D341Med (cell line): ENCODE measurements at places on chromosomes 4 and X.

DNA sequence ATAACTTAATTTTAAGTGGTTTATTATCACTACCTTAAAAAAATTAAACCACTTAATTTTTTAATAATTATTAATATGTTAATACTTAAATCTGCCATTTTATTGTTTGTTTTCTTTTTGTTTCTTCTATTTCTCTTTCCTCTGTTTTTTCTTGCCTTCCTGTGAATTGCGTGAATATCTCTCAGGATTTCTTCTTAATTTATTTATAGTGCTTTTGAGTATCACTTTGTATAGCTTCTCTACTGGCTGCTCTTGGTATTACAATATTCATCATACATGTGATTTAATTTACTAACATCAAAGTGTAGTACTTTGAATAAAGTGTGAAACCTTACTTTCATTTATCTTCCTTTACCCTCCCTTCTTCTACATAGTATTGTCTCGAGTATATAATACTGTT, 349.5 kb upstream of the CPXCR1 start:
- no peak for DNase-seq

DNA sequence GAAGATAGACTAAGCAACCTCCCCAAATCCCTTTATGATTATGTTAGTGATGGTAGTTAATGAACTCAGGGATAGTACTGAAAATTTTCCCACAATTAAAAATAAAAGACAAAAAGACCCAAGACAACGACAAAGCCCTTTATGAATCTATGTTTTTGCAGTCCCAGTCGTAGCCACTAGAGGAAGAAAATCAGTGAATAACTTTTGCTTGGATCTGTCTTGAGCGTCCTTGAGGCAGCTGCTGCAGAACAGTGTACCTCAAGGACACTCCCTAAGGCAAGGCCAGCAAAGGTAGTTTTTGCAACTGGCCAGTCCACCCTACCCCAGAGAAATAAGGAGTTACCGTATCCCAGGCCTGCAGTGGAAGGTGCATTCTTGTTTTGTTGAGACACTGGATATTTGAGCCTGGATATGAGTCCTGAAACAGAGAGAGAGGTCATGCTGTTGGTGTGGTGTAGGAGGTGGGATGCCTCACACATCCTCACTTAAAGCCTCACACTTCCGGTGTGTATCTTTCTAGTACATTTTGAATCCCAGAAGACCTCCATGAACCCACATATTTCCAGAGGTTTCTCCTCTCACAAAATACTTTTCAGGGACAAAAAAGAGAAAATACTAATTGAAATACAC, 8.7 kb upstream of the TIMM8A start:
- DNase-seq = peak; percentile 27

DNA sequence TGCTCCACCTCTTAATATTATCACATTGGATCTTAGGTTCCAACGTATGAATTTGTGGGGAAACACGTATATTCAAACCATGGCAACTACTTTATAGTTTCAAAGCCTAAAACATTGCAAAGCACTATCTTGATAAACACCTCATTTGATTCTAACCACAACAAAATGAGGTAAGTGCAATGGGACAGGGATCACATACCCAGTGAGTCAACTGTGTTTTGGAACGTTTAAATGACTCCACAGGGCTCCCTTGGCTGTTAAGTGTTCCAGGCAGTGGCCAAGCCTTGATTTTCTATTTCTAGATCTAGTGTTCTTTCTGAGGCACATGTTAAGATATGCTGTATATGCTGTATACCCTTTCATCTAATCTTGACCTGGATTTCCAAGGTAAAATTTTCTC, 54.5 kb upstream of the C1QTNF7 start:
- DNase-seq = no peak

DNA sequence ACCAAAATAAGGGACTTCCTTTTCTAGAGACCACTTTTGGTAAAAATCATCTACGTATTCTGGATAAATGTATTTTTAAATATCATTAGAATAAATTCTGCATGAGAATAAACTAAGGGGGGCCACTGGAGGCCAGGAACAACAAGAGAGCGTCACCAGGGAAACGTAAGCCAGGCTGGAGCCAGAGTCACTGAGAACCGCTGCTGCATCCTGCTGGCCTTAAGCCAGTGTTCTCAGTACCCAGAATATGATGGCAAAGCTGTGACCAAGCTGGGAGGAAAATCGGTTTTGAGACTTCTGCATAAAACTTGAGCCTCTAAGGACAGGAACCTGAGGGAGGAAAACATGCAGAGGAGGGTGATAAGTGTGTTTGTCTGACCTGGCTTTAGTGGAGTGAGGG, 63.0 kb upstream of the FAM9A start:
- DNase-seq = no peak

- DNase-seq = no peak
Observed at GRCh38 chr4:144705601-144706590, 59.9 kb downstream of the HHIP start.

DNA sequence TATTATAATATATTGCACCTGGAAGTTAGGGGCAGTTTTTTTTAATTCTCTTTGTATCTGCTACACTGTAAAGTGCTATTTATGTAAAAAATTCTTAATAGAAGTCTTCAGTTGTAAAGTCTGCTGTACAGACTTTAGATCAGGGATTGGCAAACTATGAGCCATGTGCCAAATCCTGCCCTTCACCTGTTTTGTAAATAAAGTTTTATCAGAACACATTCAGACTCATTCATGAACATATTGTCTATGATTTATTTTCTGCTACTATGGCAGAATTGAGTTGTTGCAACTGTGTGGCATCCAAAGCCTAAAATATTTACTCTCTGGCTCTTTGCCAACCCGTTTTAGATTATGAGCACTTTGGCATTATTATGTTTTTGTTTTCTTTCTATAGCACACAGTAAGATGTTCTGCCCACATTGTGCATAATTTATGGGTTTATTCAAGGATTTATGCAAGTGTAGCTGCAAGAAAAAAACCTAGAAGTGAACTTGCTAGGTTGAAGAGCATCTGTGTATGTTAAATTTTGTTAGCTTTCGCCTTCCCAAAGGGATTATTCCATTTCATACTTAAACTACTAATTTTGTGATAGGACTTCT, 56.9 kb downstream of the CLCN3 start:
- DNase-seq = no peak

- DNase-seq = no peak
Observed at GRCh38 chr4:8150152-8151090, 8.2 kb downstream of the ABLIM2 start.

DNA sequence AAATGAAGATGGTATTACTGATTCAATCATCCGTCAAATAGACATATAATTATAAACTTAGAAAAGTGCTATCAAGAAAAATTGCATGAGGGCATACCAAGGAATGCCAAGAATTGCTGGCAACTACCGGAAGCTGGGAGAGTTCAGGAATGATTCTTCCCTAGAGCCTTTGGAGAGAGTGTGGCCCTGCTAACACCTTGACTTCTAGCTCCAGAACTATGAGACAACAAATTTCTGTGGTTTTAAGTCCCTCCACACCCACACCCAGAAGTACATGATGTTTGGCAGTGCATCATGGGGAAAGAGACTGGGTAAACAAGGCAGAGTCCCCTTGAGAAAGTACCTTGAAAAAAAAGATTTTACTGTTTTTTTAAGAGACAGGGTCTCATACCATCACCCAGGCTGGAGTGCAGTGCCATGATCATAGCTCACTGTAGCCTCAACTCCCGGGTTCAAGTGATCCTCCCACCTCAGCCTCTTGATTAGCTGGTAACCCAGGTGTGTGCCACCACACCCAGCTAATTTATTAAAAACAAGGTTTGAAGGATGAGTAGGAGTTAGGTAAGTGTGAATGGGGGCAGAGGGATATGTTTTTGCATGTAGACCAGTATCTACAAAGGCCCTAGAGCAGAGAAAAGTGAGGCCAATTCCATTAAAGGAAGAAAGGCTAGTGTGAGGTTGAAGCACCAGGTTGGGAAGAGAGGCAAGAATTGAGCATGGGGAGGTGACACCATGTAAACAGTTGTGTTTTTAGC, 53.1 kb downstream of the GSX2 start:
- DNase-seq = no peak

GRCh38 chrX:51435101-51435500, 61.3 kb downstream of the NUDT11 start:
- no peak for DNase-seq

GRCh38 chrX:34848281-34848680, 94.3 kb upstream of the FAM47B start:
- no peak for DNase-seq

GRCh38 chr4:108204518-108204917, 35.8 kb upstream of the LEF1 start:
- no peak for DNase-seq

GRCh38 chr4:174658246-174658645, 136.0 kb upstream of the HPGD start:
- DNase-seq = no peak

DNA sequence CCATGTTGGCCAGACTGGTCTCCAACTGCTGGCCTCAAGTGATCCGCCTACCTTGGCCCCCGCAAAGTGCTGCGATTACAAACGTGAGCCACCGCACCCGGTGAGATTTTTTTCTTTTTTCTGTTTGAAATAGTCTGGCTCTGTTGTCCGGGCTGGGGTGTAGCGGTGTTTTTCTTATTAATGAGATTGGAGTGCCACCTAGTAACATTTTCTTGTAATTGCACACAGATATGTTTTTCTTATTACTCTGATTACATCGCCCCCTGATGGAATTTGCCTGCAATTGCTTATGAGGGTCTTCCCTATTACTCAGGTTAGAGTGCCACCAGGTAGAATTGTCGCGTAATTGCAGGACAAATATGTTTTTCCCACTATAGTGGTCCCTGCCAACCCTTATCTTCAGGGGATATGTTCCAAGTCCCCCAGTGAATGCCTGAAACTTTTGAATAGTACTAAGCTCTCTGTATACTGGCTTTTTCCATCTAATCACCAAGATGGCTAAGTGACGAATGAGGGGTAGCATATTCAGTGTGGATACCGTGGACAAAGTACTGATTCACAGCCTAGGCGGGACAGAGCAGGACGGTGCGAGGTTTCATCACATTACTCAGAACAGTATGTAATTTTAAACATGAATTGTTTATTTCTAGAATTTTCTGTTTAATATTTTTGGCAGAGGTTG, 8.6 kb upstream of the PDHA1 start:
- DNase-seq = peak; percentile 34

- DNase-seq = no peak
Observed at GRCh38 chr4:5972571-5972970, 45.7 kb downstream of the C4orf50 start.

DNA sequence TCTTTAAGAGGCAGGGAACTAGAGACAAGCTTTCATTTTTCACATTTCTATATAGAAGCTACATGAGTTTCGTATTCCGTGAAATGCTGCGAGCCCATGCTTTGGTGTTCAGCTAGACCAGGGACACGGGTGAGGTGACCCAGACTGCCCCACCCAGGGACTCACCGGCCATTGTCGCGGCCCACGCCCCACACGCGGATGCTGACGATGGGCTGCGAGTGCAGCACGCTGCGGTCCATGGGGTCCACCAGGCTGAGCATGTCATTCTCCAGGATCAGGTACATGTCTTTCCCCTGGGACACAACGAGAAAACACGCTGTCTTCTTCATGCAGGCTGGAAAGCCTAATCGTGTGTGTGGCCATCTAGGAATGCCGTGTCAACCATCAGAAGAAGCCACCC, 140.4 kb downstream of the NSUN7 start:
- DNase-seq = no peak

- no peak for DNase-seq
Observed at GRCh38 chrX:13334491-13334890, 14.6 kb upstream of the ATXN3L start.

DNA sequence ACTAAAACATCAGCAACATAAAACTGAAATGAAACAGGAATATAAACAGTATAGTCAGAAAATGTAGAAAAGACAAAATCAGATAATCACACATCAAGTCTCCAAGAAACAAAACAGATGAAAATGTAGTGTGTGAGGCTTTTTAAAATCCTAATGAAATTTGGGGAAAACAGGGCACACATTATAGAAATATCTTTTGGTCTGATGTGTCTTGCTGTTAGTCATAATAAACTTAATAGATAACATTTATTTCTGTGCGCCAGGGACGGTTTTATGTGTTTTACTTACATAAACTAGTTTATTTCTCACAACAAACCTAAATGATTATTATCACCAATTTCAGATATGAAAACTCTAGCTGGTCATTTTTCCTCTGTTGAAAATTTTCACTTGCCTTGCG, 293.9 kb upstream of the GATB start:
- DNase-seq = no peak

DNA sequence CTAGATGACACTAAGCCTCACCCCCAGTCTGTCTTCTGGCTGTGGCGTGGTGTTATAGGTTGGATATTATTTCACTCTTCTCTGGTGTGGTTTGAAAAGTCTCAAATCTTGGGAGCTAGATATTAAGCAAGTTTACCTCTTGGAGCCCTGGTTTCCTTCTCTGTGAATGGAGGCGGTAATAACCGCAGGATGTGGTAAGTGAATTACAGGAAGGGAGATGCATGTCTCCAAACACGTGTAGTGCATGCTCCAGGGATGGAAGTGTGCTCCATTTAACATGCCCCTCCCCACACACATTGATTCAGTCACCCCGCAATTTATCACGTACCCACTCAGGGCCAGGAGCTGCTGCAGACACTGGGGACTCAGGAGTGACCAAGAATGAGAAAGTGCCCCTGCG, 4.9 kb downstream of the ZNF275 start:
- no peak for DNase-seq

GRCh38 chr4:140705625-140706275, 50.4 kb downstream of the TBC1D9 start:
- no peak for DNase-seq

DNA sequence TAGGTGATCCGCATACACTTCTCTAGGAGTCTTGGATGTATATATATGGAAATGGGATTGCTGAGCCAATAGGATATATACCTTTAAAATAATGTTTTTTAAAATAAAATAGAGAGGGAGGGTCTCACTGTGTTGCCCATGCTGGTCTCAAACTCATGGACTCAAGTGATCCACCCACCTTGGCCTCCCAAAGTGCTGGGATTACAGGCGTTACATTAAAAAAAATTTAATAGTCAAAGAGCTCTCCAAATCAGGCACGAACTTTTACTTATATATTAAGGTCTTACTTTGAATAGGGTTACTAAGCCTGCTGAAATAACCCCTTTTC, 109.0 kb downstream of the GNL3L start:
- DNase-seq = no peak
